ENCODE measurements at places on chromosomes 7 and 10.

- DNase-seq, result no peak
Observed at GRCh38 chr10:70126700-70127395, 5.8 kb downstream of the AIFM2 start.

GRCh38 chr7:96179837-96180236 lies 142.1 kb downstream of the SLC25A13 start:
- DNase-seq, result no peak

DNA sequence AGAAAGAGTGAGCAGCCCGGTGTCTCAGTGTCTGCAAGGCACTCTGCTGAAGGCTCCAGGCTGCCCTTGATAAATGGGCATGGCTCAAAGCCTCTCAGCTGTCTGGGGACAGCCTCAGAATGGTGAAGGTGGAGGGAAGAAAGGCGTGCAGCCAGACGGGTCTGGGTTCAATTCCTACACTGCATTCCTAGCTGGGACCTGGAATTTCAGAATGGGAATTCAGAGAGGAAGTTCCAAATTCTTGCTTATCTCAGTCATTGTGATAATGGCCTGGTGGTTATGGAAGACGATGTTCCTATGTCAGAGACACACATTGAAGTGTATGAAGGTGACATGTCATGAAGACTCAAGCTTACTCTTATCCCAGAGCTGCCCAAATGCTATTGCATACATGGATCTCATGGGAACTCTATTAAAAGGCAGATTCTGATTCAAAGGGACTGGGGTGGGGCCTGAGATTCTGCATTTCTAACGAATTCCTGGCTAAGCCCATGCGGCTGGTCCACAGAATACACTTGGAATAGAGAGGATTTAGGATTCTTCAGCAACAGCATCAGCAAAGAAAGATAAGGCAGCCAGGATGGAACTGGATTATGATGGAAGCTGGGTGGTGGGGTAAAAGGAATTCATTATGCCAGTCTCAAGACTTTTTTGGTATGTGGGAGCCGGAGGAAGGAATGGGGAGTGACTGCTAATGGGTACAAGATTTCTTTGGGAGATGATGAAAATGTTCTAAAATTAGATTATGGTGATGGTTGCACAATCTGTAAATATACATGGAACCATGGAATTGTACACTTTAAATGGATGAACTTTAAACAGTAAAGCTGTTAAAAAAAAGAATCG lies 82.6 kb upstream of the ZMIZ1 start:
- no peak for DNase-seq

DNA sequence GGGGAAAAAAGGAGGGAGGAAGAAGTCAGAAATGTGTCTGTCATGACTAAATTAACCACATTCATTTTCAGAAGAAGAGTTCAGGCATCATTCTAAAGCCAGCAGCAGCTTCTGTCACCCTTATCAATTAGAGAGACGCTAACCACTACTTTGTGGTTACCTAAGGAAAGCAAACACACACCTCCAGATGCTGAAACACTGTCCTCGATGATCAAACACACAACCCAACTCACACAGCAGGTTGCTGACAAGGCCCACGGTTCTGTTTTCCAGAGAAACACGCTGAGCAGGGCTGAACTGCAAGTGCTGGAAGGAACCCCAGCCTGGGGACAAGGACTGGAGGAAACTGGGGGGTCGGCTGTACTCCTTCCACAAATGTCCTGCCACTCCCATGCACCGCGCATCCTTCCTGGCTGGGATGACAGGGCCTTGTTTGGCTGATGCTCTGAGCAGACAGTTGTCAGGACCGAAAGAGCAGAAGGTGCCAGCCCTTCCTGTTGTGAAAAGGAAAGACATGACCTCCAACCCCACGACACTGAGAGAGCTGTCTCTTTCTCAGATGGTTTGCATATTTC lies 36.6 kb downstream of the PRKCQ start:
- DNase-seq, result peak; percentile 44

DNA sequence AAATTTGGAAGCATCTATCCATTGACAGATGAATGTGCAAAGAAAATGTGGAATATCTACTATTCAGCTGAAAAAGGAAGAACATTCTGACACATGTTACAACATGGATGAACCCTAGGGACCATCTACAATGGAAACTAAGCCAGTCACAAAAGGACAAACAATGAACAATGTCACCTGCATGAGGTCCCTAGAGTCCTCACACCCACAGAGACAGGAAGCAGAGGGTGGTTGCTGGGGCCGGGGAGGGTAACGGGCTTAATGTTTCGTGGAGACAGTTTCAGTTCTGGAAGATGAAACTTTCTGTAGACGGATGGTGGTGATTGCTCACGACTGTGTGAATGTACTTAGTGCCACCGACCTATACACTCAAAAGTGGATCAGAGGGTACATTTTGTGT lies 282.9 kb downstream of the ADARB2 start:
- DNase-seq, result no peak

GRCh38 chr7:24800073-24800472 lies 42.8 kb upstream of the GSDME start:
- DNase-seq, result no peak

GRCh38 chr10:77603534-77603927 lies 34.1 kb downstream of the KCNMA1 start:
- DNase-seq, result no peak

GRCh38 chr7:103622274-103622673 lies 176.3 kb upstream of the SLC26A5 start:
- DNase-seq, result no peak

GRCh38 chr10:87867453-87867852 lies 4.0 kb downstream of the PTEN start:
- DNase-seq, result no peak

- no peak for DNase-seq
Observed at GRCh38 chr7:115410972-115411686, 489.2 kb downstream of the MDFIC start.

GRCh38 chr10:85832988-85833387 lies 533.6 kb downstream of the GRID1 start:
- DNase-seq, result no peak

GRCh38 chr10:37478381-37478780 lies 353.0 kb downstream of the ANKRD30A start:
- no peak for DNase-seq

GRCh38 chr10:129967579-129968019 lies 3.5 kb upstream of the EBF3 start:
- no peak for DNase-seq
